Fibroblast of skin of right quadriceps (primary cell): ENCODE measurements at places on chromosomes 12 and 14.

DNA sequence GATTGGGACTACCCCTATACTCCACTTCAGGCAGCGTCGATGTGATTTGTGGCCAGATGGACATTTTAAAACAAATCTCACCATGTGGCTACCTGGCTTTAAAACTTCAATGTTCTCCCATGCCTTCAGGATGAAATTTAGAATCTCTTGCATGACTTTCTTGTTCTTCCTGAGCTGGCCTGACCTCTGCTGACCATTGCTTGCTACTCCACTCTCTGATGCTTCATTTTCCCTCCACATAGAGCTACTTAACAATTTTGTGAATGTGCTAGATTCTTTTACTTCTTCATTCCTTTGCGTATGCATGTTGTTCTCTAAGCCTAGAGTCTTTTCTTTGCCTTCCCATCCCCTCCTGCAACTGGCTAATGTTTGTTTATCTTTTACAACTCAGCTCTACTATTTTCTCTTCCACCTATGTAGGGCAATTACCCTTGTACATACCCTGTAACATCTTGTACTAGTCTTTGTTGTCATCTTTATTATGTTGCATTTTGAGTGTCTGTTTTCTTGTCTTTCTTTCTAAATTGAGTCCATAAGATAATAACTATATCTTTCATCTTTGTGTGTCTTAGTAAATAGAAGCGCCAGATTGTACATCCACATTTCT lies 41.2 kb downstream of the YLPM1 start:
- DNase-seq = peak; percentile 52

DNA sequence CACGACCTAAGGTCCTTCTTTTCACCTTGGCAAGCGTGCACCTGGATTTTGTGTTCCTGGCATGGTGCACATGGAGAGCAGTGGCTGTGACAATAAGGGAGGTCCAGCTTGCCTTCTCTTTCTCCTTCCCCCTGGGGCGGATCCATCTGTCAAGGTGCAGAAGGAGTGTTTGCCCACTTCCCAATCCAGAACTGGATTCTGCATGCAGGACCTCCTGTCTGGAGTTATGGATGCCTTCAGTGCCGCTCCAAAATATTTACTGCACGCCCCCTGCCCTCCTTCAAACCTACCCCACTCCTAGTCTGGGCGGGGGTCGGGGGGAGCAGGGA lies 192.7 kb downstream of the DPF3 start:
- DNase-seq = no peak

GRCh38 chr12:104280111-104280510 lies 23.4 kb upstream of the EID3 start:
- DNase-seq = no peak

- no peak for DNase-seq
Observed at GRCh38 chr12:132246997-132247717, 82.2 kb downstream of the GALNT9 start.

GRCh38 chr12:57154804-57155434 lies 7.5 kb upstream of the LRP1-AS start:
- DNase-seq = no peak

DNA sequence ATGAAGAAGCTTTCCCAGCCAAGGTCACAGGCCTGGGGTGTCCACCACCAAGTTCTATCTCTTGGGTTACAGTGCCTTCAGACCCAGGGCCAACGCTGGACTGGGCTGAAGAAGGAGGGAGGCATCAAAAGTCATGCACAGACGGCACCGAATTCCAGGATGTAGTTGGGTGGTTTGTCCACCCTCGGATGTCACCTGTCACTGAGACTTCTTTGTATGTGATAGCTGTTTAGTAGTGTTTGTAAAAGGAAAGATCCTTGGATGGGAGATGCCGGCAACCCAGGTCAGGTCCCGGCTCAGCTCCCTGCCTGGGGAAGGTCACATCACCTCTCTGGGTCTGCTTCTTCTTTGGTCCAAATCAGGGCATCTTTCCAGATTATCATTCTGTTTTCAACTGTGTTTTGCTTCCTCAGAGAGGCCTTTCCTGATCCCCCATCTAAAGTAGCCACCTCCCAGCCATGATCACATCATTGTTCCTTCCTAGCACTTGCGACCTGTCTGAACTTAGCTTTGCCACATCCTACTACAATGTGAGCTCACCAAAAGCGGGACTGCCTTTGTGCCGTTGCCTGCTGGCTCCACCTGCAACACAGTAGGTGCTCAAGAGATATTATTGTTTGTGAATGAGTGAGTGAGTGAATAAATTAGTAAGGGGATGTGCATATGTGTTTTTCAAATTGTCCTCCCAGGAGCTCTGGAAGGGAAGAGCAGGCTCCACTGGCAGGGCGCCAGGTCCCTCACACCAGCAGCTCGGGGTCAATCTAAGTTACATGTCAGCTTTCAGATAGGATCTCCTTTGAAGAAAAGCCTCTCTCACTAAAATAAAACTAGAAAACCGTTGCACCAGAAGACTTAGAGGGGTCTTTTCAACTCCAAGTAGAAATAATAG lies 2.1 kb downstream of the TSPAN11 start:
- DNase-seq = no peak

DNA sequence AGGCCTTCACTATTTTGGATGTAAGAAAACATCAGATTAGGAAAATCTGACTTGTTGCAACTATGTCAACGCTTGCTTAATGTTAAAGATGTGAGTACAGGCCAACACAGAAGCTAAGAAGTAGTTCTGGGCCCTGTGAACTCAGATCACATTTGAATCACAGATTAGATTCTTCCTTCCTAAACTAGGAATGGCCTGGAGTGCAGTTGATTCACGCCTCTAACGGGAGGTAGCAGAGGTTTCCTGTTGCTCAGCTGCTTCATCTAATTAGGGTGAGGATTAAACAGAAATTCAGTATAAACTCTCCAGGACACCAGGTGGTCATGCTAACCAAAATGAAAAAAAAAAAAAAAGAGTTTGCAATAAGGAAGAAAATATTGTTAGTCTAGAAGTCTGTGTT lies 314.3 kb downstream of the TRHDE start:
- no peak for DNase-seq

DNA sequence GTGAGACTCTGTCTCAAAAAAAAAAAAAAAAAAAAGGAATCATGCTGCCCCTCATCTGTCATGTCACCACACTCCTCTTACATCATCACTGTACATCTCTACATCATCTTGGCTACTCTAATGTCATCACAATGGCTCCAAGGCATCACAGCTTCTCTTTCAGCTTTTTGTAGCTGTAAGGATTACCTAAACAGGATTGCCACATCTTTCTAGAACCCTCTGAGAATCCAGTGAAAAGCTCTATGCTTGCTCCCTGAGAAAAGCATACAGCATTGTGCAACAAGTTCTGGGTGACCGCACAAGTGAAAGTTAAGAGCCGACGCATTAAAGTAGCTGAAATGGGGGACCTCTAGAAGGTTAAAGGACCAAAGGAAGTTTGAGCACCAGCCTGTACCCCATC lies 272.5 kb downstream of the C12orf50 start:
- no peak for DNase-seq

DNA sequence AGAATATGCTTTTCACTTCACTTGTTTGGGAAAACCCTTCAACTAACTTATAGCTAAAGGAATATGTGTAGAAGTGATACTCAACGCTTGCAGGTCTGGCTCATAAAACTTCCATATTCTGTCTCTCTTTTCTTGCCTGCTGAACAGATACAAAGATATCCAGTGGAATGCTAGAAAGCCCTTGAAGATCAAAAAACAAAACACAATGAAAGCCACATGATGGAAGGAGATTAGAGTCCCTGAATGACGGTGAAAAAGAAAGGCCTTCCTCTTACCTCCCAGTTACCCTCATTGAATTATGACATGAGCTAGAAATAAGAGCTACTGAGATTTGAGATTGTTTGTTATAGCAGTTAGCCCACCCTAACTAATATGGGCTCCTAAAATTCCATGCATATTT lies 28.2 kb upstream of the NELL2 start:
- DNase-seq = no peak

DNA sequence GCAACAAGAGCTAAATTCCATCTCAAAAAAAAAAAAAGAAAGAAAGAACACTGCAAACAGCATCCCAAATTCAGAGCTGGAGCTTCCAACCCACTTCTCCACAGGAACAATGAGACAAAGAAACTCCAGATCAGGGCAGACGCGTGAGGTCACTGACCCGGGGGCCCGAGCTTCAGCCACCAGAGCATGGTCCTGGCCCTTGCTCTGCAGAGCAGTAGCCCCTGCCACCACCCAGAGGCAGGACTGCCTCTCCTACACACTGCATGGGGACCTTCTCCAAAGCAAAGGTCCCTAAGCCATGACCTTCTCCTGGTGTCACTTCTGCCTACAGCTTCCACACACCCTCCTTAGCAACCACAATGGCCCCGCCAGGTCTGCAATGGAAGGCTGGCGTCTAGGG lies 53.1 kb downstream of the CCNK start:
- DNase-seq = no peak
